NCI-H446 treated with DMSO at 0.1 percent for 48 hours (cell line): ENCODE measurements at places on chromosomes 16 and 17.

DNA sequence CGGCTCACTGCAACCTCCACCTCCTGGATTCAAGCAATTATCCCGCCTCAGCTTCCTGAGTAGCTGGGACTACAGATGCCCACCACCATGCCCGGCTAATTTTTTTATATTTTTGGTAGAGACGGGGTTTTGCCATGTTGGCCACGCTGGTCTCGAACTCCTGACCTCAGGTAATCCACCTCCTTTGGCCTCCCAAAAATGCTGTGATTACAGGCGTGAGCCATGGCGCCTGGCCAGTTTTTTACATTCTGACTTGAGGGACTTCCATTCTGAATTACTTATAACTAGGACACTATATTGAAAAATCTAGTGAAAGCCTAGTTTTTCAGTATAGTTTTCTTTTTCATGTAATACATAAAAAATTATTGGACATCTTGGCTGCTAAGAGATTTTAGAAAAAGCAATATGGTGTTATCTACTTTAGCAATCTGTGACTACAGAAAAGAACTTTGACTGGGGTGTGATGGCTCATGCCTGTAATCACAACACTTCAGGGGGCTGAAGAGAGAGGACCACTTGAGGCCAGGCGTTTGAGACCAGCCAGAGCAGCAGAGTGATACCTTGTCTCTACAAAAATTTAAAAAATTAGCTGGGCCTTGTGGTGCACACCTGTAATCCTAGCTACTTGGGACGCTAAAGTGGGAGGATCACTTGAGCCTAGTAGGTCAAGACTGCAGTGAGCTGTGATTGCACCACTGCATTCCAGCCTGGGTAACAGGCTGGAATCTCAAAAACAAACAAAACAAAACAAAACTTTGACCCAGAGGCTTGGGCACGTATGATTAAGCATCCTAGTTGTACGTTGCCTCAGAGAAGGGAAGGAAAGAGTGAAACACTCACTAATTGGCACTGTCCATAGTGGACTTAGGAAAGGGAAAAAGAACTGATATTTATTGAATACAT, 26.8 kb upstream of the GOSR1 start:
- DNase-seq = no peak

- DNase-seq = no peak
Measured at GRCh38 chr16:19130852-19131824, 17.4 kb downstream of the ITPRIPL2 start.

GRCh38 chr17:17179371-17179827, 26.7 kb downstream of the PLD6 start:
- DNase-seq = no peak

DNA sequence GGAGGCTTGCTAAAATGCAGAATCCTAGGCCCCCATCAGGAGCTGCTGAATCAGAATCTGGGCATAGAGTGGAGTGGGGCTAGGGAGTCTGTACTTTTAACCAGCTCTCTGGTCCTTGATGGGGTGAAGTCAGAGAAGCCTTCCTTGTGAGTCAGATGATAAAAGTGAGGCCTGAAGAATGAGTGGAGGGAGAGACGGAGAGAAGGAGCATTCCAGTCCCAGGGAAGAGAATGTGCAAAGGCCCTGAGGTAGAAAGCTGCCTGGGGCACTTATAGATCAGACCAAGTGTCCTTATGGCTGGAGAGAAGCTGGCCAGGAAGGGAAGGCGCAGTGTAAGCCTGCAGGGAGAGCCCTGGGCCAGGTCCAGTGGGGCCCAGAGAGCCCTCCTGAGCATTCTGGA, 235.1 kb upstream of the NLRP1 start:
- no peak for DNase-seq

- DNase-seq = no peak
Measured at GRCh38 chr16:166375-167121, 770 bp downstream of the HBM start.

GRCh38 chr16:3198334-3199072, 10.5 kb downstream of the OR1F1 start:
- DNase-seq = no peak

DNA sequence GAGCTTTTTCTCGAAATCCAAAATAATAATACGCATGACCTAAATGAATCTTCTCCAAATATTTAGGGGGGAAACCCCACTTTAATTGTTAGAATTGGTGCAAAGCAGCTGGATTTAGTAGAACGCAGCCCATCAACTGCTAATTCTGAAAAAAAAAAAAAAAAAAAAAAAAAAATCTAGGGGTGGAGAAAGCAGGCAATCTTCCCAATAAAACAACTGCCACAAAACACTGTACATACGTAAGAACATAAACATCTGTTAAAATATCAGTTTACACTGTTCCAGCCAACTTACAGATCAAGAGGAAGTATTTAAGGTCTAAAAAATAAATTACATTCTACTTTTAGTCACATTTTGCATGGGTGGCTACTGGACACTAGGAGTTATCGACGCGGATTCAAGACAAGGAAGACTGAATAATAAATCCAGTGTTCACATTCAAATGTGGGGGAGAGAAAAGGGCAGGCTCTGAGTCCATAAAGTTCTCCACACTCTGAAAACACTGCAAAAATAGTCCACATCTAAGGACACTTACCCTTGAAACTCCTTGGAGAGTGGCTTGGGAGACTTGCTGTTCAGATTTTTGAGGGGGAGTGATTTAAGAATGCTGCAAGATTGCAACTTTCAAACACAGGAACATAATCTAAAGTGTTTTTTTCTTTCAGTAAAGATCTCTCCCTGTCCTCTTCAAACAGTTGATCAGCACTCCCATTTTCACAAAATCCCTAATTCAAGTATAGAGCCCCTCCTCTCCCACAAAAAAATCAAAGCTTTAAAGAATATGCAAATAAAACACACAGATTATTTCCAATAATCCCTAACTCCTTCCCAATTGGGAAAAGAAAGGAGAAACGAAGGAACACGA, 1.3 kb downstream of the APPBP2 start:
- no peak for DNase-seq

GRCh38 chr16:76121636-76122035, 155.6 kb upstream of the CNTNAP4 start:
- DNase-seq = no peak
